ENCODE measurements at places on chromosomes 1 and 21.
A peak's percentile ranks its signal among the peaks of the same experiment; 100 is the strongest.

DNA sequence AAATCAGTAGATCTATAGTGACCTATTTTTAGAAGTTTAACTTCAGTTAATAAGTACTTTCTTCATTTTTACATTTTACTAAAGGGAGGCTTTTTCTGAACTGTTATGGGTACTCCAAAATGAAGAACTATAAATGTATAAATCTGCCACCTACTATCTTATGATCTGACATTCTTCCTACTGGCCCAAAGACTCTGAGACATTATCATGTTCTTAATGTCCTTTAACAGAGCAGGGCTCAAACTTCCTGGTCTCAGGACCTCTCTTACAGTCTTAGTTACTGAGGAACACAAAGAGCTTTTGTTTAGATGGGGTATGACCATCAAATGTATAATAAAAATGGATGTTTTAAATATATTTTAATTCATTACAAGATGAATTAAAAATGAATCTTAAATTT is 8.9 kb downstream of the TRIM33 start:
- no peak for DNase-seq

DNA sequence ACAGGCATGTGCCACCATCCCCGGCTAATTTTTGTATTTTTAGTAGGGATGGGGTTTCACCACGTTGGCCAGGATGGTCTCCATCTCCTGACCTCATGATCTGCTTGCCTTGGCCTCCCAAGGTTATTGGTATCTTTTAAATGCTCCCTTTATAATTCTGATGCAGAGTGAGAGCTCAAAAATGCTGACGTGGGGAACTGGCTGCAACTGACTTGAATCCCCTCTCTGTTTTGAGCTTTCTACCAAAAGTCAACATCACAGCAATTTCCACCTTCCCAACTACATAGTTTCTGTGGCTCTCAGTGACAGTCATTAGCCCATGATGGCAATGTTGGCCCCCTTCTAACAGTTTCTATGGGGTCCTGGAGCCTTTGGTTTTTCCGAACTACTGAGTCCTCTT is 268.2 kb upstream of the FOXD3 start:
- DNase-seq: no peak

GRCh38 chr21:28089599-28090441 is 902.9 kb downstream of the LTN1 start:
- no peak for DNase-seq

DNA sequence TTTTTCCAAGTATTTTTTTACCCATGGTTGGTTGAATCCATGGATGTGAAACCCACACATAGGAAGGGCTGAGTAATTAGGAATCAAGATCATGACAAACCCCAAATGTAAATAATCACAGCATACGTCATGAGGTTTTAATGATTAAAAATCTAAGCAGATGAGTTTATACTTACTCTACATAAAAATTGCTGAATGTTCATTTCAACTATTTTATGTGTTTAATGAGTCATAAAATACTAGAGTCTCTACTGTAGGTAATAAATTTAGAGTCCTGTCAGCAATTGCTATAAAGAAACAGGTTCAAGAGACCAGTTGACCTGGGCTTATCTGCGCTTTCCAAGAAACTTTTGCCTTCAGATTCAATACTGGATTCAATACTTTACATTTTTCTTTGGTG is 18.2 kb downstream of the CTH start:
- no peak for DNase-seq

- DNase-seq: no peak
These were observed 11.9 kb upstream of the RXRG start for GRCh38 chr1:165456861-165457260.

DNA sequence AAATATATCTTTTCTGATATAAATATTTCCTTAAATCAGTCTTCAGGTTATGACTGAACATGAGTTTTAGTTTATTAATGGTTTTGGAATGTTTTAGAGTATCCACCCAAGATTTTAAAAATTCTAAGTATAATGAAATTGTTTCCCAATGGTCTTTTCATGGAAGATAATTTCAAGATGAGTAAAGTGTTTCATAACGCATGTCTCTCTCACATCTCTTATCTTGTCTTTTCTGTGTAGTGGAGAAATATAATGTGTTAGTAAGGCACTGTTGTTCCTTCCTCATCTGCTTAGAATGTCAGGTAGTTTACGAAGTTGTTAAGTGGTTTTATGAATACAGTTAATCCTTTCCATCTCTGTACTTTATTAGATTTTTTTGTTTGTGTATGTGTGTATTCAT is 49.6 kb downstream of the PLA2G4A start:
- no peak for DNase-seq

DNA sequence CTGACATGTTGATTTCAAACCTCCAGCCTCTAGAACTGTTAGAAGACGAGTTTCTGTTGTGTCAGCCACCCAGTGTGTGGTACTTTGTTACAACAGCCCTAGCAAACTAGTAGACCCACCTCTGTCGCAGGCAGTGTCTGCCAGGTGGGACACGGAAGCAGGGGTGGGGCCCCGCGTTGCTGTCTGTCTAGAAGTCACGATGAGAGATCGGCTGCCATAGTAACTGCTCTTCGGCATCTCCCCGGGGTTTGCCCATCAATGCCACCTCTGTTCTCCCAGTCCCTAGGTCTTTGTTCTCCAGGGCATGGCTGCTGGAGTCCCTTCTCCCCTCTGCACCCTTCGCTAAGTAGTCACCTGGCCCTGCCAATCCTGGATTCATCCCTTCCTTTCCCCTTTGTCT is 15.2 kb upstream of the CLSTN1 start:
- no peak for DNase-seq

GRCh38 chr1:61253912-61254633 is 171.7 kb downstream of the NFIA start:
- DNase-seq: no peak

DNA sequence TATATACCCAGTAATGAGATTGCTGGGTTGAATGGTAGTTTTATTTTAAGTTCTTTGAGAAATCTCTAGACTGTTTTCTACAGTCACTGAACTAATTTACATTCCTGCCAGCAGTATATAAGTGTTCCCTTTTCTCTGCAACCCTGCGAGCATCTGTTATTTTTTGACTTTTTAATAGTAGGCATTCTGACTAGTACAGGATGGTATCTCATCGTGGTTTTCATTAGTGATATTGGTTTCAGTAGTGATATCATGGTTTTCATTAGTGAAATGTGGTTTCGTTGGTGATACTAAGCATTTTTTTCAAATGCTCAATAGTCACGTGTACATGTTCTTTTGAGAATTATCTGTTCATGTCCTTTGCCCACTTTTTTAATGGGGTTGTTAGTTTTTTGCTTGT is 316.8 kb downstream of the PTBP2 start:
- DNase-seq: peak; percentile 33

- no peak for DNase-seq
These were observed at the start of gene DCDC2B for GRCh38 chr1:32208891-32209328. Gene DCDC2B, plus strand, starts transcription at chr1:32209089. Its CDS starts 5 bp downstream, at chr1:32209094.

DNA sequence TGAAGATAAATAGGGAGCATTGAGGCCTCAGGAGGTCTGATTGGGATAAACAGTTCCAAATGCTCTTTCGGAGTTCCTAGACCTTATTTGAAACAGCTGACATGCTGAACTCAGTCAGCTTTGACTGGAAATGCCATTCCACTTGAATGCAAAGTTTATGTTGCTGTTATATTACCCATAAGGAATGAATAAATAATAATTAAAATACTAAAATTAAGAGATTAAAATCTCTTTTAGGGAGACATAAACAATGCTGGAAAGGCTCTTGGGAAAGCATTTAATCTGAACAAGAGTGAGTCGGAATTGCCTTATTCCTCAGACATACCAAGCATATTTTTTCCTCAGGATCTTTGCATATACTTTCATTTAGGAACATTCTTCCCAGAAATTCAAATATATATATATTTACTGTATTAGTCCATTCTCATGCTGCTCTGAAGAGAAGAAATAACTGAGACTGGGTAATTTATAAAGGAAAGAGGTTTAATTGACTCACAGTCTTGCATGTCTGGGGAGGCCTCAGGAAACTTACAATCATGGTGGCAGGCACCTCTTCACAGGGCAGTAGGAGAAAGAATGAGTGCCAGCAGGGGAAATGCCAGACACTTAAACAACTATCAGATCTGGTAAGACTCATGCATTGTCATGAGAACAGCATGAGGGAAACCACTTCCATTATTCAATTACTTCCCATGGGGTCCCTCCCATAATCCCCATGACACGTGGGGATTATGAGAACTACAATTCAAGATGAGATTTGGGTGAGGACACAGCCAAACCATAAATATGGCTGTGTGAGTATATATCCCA is 318.2 kb upstream of the PLXNA2 start:
- peak; percentile 34 for DNase-seq

GRCh38 chr21:40678681-40679284 is 168.2 kb downstream of the DSCAM start:
- DNase-seq: no peak

DNA sequence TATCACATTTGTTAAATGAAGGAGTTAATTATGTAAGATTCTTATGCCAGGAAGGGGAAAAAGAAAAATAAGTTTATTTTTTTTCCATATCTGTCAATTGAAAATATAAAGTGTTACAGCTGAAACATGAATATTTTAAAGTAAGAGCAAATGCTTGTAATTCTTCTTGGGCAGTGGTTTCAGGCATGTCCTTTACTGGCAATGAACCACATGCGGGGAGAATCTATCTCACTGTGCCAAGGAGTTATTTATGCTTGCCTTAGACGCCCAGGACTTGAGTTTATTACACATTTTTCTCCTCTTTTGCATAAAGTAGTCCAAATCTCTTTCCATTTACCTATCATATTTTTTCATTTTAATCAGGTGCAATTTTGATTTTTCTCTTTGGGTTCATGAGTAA is 207.8 kb upstream of the NRIP1 start:
- no peak for DNase-seq

- peak; percentile 4 for DNase-seq
These were observed 37.8 kb upstream of the TLR5 start for GRCh38 chr1:223180731-223181321.

DNA sequence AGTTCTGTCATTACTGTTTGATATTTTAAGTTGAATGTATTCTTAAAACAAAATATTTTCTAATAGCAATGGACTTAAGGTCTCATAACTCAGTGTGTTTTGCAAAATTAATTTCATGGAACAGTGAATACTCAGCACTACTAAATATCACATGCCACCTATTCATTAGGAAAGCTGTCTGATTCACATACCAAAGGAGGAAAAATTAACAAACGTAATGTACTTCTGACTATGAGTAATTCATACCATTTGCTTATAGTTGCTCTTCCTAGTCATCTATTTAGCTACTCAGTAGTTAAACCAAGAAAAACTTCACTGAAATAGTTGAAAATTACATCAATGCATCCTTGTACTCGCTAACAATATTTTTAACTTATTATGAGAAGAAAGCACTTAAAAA is 35.2 kb downstream of the TP53BP2 start:
- DNase-seq: no peak

GRCh38 chr1:43913666-43914360 is 19.8 kb upstream of the ARTN start:
- no peak for DNase-seq

GRCh38 chr1:206075786-206076755 is 23.1 kb downstream of the RHEX start:
- DNase-seq: no peak

- no peak for DNase-seq
These were observed 58.7 kb upstream of the PDE9A start for GRCh38 chr21:42594616-42595282.

DNA sequence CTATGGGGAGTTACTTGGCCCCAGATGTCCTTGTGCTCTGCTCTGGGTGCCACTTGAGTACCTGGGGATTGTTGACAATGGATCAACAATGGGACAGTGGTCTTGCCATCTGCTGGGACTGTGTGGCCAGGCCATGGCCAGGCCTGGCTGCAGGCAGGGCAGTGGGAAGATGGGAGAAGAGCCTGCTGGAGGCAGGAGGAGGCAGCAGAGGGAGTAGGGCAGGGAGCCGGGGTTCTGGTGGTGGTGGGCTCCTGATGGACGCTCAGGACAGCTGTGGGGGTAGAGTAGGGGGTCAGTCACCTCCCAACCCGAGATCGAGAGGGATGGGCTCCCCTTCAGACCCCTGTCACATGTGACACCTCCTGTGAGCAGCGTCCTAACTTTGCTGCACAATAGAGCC is 81.0 kb downstream of the ARHGEF10L start:
- DNase-seq: no peak

DNA sequence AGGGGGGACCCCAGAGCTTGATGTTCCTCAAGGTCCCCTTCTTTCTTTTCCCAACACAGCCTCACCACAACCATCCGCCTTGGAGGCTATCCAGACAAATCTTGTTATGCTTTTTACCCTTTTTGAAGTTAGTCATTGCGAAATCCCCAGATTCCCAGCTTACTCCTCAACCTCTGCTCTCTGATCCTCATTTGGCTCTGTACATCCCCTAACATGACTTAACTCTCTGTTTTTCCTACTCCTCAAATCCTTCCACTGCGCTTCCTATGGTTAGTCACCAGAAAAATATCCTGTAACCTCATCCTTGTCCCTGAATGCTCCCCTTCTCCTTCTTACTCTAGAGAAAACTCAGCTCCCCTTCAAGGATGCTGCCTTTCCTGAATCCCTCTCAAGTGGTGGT is 189.1 kb upstream of the POU3F1 start:
- DNase-seq: peak; percentile 92

GRCh38 chr1:58155418-58156123 is 391.0 kb downstream of the OMA1 start:
- DNase-seq: no peak
